NCI-H1092 (cell line): ENCODE measurements at places on chromosomes 12 and 14.

DNA sequence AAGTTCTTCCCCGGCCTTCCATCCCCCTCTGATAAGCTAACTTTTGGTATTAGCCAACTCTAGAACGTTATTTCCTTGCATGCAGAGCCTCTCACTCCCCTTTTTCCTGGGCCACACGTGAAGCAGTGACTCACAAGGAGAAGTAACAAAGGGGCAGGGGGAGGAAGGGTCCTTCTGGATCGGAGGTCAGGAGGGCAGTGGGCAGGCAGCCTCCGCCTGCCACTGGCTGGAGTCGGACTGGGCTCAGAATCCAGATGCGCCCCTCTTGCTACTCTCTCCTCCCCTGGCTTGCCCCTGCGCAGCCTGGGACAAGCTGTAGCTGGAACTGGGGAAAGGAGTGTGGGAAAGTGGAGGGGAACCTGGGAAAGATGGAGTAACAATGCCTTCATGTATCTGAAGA, 55.0 kb downstream of the TPCN1 start:
- no peak for DNase-seq

DNA sequence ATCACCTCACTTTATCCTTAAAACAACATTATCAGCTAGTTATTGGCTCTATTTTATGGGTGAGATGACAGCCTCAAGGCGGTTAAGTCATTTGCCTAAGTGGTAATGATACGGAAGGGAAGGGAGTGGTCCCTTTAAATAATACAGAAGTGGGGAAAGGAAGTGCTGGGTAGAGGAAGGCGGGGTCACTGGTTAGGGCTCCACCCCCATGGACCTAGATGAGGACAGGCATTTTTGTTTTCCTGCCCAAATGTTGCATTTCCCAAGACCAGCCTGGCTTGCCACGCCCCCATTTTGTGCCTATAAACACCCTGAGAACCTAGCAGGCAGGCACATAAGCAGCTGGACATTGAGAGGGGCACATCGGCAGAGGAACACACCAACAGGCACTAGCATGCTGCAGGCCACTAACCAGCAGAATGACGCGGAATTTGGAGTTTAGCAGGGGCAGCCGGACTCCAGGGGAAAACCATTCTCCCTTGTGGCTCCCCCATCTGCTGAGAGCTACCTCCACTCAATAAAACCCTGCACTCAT, 100.9 kb downstream of the EPS8 start:
- DNase-seq = no peak

DNA sequence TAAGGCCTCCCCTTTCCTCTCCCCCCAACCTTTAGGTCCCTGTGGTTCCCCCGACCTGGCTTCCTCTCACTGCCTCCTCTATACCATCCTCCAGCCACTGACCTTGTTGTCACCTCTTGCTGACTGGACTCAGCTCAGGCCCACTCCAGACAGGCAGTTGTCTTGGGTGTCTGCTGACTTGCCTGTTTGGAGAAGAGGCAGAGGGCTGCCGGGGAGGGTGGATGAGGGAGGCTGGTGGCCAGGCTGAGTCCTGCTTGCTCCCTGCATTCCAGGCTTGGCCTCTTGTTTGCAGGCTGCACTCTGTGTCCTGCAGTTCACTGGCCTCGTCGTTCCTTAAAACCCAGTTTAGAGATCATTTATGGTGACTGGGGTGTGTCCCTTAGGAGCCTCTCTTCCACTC, 31.0 kb upstream of the RD3L start:
- DNase-seq = no peak

GRCh38 chr12:75665216-75665615, 153.8 kb upstream of the KRR1 start:
- no peak for DNase-seq

DNA sequence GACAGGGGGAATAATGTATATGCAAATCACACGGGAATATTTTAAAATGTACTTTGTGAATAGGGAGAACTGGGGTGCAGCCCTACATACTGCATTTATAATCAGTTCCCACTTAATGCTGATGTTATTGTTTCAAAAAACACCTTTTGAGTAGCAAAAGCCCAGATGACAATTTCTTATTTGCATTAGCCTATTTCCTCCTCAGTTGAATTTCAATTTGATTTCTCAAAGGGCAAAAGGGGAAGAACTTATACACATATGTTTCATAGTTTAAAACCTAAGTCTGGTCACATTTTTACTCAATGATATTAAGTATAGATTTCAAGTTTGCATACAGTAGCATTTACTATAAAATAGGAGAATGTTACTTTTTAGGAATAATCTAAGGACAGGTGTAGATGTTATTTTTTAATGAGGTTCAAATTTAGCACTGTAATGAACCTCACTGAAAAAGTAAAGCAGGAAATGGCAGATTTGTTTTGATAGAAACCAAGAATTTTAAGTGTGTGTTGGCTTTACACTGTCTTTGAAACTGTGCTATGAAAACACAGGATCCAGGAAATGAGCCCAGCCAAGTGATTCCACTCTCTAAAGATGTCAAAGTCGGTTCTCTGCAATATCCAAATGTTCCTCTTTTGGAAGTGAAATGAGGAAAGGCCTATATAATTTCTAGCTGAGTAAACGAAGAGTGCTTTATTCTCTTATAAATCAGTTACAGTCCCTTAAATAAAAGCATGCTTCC, 367.4 kb downstream of the BTG1 start:
- DNase-seq = no peak

DNA sequence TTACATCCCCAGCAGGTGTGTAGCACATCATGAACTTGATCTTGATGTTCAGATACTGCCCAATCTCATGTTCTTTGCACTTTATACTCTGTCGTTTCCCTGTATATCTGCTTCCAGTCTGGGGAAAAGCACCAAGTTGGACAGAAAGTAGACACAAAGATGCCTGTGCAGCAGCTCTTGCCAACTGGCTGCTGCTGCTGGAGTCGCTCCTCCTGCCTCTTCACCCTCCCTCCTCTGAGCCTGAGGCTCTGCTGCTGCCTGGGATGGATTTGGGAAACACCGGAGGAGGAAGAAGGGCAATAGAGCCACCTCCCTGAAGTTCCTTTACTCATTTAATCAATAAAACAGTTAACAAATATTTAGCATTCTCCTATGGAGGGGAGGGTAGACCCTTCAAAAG, 32.4 kb downstream of the ADCK1 start:
- DNase-seq = no peak
